ENCODE measurements at places on chromosomes 2 and 18.

DNA sequence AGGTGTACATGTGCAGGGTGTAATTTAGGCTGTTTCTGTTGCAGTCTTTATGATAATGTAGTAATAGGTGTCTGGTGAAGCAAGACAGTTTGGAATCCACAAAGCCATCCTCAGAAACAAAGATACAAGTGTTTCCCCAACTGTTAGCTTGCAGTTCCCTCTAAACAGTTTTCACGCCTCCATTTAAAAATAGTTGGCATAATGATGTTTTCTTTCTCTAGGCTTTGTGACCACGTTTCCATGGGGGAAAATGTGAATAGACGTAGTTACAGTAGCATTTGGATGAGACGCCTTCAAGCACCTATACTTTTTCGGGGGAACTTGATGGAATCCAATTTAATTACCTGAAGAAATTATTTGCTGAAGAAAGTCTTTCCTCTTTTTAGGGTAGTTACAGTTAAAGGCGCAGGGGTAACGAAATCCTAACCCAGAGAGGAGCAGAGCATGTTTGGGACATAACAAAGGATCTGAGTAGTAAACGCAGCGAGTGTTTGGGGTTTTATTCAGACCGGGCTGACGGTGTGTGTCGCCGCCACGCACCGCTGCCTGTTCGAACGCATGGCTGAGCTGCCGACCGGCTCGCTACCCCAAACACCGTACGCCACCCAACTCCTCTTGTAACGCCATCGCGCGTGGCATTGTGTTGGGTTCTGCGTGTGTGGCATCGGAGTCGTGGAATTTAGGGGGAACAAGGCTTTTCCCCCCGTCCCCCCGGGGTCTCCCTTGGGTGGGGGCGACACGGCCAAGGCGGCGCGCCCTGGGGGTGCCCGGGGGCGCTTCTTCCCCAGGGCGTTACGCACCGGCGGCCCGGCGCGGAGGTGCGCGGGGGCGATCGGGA is 681 bp upstream of the NRP2 start:
- DNase-seq, result no peak

DNA sequence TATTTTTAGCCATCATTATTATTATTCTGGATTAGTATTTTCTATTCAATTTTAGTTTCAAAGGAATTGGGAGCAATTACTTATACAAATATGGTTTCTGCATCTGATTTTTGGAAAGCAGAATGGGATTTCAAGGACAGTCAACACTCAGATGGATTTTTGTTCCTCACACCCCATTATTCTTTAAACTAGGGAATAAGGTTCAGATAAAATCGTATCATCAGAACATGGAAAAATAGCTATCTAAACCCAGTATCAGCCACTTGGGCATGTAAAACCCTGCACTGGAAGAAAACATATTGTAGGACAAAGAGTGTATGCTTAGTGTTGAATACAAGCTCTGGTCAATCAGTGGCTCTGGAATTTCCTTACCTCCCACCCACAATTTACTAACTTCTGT is 452.5 kb downstream of the ZNF516 start:
- no peak for DNase-seq

- DNase-seq, result no peak
Measured at GRCh38 chr2:199463708-199464605, 6.2 kb upstream of the SATB2 start.

GRCh38 chr2:12606472-12607000 is 110.2 kb upstream of the TRIB2 start:
- peak; percentile 27 for DNase-seq

GRCh38 chr2:237160271-237160919 is 74.7 kb downstream of the COPS8 start:
- no peak for DNase-seq

GRCh38 chr18:36757991-36758390 is 70.8 kb downstream of the TPGS2 start:
- peak; percentile 41 for DNase-seq

DNA sequence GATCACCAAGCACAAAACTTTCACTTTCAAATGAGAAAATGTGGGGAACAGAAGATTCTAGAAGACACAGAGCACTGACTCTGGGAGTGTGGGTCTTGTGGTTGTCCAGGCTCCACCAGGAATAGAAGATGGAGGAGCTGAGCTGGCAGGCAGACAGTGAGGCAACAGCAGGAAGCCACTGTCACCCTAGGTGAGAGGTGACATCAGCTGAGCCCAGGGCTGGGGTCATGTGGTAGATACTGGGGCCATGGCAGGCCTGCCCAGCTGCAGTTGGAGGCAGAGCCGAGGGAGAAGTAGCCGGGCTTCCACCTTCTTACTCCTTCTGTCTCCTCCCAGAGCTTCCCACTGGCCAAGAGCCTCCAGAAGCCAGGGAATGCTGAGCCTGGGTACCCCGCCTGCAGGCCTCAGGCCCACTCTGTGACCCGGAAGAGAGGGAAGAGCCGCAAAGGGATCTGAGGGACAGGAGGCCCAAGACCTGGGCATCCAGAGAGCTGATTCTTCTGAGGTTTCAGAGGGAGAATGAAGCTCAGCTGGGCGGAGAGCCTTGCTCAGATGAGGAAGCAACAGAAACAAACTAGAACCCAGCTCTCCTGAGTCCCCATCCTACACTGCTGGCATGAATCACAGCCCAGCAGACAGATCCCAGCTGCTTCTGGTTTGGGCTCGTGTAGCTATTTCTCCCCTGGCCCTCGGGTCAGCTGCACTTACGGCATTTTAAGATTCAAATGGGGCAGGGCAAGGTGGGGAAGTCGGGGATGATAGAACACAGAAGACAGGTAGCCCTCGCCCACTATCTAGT is 39.8 kb upstream of the ASAP2 start:
- no peak for DNase-seq

- DNase-seq, result no peak
Measured at GRCh38 chr2:37615804-37616676, 55.4 kb downstream of the CDC42EP3 start.

- no peak for DNase-seq
Measured at GRCh38 chr2:158066046-158066713, 35.5 kb upstream of the UPP2 start.

DNA sequence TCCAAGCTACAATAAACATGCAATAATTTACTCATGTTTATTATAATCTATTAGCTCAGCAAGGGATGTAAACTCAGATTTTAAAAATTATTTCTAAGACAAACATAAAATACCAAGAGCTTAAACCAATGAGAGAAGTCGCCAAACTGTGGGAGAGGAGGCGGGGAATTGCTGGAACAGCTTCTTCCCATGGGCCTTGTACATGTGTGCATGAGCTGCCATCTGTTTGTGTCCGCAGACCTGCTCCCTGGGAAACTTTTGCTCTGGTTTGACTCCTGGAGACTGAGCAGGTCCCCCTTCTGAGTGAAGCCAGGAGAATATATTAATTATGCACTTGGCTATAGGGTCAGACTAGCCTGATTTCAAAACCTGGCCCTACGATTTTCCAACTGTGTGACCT is 655.9 kb upstream of the SOX11 start:
- DNase-seq, result no peak

DNA sequence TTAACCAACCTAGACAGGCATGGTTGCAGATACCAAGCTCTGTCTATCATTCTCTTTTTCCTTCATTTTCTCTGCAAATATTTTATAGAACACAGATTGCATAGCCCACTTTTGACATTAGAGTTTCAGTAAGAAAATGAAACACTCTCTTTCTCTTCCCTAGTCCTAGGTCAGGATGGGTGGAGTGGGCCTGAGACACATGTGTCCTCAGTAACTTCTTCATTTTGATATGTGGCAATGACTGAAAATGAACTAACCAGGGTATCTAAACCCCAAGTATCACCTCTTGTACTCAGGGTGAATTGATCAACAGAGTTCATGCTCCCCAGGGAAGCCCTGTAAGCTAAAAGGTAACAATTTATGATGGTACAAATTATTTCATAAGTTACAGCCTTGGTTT is 37.0 kb upstream of the KYNU start:
- DNase-seq, result no peak

GRCh38 chr2:155840661-155841060 is 491.9 kb downstream of the NR4A2 start:
- no peak for DNase-seq

- DNase-seq, result peak; percentile 65
Measured at GRCh38 chr2:174059178-174059883, 94.2 kb upstream of the SP3 start.

DNA sequence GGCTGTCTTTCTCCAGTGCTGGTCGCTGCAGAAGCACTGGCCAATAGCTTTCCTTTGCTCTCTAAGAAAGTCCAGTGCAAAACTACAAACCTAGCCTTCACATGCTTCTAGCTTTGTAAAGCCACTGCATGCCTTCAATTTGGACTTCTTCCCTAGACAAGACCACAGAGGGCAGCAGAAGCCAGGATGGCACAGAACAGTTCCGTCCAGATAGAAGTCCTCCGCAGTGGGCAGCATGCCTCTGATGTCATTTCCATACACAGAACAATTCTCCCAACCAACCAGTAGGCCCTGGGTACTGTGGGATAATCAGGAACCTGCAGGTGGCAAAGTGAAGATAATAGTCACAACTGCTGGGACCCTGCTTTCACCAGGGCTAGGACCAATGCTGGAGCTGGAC is 3.3 kb downstream of the ST6GAL2 start:
- no peak for DNase-seq

DNA sequence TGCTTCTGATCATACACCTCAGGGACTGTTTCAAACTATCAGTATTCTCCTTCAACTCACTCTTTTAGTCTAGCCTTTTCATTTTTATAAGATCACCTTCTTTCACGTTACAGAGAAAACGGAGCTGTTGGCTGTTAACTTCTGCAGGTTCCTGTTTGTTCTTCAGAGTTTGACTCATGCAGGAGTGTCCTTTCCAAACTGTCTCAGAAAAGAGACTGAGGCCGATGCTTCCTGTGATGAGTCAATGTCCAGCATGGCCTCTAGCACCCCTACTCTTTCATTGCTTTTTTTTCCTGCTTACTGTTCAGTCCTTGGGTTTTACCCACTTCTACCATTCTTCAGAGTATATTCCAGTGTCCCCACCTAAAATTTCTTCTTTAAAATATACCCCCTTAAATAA is 240.8 kb upstream of the RGPD4 start:
- no peak for DNase-seq

DNA sequence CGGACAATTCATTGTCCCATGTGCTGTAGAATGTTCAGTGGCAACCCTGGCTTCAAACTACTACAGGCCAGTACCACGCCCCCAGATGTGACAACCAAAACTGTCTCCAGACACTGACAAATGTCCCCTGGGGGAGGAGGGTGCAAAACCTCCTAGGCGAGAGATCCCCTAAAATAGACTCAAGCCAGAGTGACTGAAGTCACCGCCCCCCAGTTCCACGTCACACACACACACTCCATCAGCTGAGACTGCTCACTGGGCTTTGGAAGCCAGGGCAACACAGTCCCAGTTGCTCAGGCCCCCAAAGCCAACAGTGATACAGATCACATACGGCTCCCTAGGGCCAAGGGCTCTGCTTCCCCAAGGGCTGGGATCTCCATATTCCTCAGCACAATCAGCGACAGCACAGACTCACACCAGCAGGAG is 19.1 kb downstream of the HDAC4 start:
- no peak for DNase-seq

- no peak for DNase-seq
Measured at GRCh38 chr2:237876532-237876931, 17.1 kb downstream of the RAMP1 start.

DNA sequence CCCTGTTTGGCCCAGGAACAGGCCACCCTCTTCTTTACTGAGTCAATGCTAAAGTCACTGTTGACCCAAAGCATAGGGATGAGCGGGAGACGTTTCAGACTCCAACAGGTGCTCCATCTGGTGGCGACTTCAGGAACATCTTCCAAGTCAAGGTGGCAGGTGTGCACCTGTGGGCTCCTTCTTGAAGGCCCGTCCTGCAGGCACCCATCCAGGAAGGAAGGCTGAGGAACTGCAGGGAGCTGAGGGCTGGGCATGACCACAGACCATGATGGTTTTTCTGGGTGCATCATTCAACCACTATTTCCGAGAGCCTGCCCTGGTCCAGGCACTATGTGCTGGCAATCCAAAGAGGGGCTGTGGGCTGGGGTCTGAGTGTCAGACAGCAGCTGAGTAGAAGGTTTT is 142.8 kb downstream of the NDUFA10 start:
- DNase-seq, result no peak

GRCh38 chr2:64635976-64636911 is 17.5 kb downstream of the SERTAD2 start:
- no peak for DNase-seq

- no peak for DNase-seq
Measured at GRCh38 chr2:131493199-131493968, 1.2 kb upstream of the MZT2A start.

- DNase-seq, result no peak
Measured at GRCh38 chr18:42087876-42088275, 132.8 kb downstream of the PIK3C3 start.

DNA sequence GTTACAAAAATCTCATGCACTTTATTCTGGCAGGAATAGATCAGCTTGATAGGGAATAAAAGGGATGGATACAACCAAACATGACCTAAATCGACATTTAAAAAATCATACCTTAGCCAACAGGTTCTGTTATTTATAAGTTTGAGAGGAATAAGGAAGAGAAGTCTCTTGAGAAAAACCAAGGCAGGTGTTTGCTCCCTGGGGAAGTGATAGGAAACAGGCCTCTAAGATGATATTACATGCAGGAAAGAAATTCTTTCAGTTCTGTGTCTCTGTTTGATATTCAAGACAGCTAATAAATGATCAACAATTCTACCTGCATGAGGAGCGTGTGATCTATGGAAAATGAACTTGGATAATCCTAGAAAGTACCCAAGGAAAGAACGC is 184.8 kb upstream of the ZEB2 start:
- DNase-seq, result no peak

DNA sequence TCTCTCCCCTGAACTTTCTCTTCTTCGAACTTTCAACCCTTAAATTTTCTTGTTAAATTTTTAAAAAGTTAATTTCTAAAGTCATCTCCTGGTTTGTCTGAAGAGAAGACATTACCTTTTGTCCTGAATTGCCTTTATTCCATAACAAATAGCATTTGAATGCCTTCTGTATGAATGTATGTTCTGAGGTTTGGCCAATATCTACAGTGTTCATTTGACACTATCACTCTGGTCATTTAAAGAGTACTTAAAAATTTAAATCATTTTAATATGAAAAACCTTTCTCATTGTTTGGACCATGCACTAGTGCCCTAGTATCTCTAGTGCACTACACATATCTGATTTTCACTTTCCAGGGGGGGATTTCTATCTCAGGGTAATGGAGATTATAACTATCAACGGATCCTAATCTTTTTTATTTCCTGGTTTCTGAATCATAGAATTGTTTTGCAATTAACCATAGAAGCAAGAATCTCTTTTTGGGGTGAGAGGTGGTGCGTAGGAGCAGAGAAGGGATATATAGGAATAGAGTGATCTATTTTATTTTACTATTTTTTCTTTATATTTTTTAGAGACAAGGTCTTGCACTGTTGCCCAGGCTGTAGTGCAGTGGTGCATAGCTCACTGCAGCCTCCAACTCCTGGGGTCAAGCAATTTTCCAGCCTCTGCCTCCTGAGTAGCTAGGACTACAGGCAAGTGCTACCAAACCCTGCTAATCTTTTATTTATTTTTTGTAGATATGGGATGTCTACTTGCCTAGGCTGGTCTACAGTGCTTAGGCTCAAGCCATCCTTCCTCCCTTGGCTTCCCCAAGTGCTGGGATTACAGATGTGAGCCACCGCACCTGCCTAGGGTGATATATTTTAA is 25.5 kb downstream of the TANC1 start:
- DNase-seq, result no peak
